ENCODE measurements at places on chromosomes 1 and 21.

DNA sequence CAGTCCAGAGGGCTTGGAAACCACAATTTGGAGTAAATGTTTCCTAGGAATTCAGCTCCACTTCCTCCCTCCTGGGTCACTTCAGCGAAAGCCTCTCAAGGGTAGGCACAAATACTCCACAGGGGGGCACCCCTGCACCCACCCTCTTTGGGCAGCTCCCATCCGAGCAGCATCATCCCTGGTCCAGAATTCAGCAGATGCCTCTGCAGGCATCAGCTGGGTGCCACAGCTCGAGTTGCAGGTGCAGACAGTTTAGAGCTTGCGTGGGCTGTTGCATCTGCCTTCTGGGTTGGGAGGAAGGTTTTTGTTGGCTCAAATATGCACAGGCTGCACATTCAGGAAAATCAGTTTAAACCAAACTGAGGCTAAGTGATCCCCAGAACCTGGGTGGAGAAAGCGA, 25.0 kb downstream of the KANK4 start:
- DNase-seq, result peak; percentile 40

DNA sequence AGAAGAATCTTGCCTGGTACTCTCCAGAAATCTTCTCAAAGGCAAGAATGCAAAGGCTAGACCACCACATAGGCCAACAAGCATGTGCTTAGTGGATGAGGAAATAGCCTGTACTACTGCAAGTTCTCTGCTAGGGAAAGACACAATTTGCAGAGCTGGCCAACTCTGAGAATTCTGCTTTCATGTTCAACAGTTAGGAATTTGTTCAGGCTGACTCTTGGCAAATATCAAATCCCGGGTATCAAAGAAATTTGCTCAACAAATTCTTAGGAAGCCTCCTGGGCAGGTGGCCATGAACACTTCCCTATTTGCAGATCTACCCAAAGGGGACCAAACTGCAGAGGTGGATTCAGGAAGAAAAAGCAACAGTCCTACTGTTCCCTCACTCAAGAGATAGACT, 15.0 kb upstream of the H3-3A start:
- DNase-seq, result peak; percentile 48

- DNase-seq, result peak; percentile 83
These were observed at the start of gene GBP2 for GRCh38 chr1:89125913-89126580. Gene GBP2 (minus strand): TSS chr1:89126114. CDS start chr1:89121966, 4,148 bp downstream.

DNA sequence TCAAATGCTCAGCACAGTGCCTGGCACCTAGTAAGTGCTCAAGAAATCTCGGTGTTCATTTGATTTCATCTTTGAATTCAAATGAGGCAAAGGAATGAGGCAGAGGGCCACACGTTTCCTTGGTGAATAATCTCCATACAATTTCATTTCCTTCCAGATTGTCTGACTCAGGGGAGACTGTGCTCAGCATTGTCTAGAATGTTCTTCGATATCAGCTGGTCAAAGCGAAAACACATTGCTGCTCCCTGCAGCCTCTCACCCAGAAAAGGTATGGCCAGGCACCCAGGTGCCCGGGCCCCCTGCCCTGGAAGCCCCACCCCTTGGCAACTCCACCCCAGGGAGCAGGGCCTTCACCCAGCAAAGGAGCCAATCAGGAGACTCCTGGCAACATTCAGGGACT, 55.8 kb downstream of the FBXO2 start:
- DNase-seq, result peak; percentile 3

- DNase-seq, result no peak
These were observed 11.2 kb downstream of the UBE2Q1 start for GRCh38 chr1:154547105-154547732.

DNA sequence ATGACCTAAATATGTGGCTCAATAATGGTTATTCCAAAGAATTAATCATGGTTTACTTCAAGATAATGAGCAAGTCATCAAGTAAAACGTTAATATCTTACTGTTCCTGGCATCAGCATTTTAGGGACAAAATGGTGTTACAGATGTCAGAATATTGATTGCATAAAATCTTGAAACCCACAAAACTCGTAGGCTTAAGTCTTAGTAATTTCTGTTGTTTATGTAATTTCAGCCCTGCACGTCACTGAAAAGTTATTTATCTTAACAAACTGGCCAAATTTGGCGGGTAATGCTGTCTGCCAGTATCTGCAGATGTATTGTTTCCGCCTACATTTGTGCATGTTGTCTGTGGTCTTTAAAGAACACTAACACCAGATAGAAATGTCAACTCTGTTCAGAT, 25.8 kb downstream of the CDC7 start:
- peak; percentile 77 for DNase-seq

GRCh38 chr1:155183775-155184221, 10.1 kb downstream of the TRIM46 start:
- no peak for DNase-seq

DNA sequence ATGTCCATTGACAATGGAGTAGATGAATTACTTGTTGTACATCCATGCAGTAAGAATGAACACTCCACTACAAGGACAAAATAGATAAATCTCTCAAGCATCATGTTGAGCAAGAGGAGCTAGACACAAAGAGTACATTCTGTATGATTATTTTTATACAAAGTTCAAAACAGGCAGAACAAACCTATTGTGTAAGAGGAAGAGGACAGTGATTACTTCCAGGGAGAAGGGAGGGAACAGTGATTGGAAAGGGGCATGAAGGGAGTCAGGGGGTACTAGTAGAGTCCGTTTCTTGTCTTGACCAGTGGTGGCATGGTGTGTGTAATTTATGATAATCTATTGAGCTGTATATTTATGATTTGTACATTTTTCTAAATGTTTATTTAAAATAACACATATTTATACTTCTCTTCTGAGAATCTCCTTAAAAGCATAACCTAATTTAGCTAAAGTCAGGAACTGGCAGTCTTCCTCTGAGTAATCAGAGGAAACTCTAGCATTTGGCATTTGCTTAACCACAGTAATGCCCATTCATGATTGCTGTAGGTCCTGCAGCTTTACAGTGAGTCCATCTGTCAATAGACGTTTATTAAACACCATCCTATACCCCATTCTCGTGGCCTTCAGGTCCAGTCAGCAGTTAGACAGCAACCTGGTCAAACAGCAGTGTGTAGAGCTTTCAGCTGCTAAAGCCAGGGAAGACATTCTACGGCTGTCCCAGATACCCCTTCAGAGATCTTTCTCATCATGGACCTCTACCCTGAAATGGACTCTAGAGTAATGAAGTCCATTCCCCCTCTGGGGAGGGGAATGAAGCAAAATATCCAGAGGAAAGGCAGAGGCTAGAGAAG, 114.1 kb upstream of the GALNT2 start:
- DNase-seq, result no peak

DNA sequence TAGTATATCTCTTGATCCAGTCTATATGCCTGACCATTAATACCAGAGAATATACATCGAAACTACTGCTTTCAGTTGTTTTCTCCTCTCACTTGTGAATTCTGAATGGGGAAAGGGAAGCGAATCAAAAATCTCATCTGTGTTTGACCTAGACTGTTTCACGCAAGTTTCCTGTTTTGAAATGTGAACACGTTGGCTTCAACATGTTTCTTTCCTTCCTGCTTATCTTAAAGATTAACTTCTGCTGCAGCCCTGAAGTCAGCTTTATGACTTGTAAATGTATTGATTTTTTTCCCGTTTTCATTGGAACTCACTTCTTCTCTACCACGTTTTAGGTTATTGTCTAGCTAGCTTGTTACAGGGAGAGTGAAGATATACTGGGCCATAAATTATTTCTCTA, 49.9 kb downstream of the SNX27 start:
- no peak for DNase-seq

GRCh38 chr1:27554293-27554692, 49.7 kb downstream of the AHDC1 start:
- no peak for DNase-seq

DNA sequence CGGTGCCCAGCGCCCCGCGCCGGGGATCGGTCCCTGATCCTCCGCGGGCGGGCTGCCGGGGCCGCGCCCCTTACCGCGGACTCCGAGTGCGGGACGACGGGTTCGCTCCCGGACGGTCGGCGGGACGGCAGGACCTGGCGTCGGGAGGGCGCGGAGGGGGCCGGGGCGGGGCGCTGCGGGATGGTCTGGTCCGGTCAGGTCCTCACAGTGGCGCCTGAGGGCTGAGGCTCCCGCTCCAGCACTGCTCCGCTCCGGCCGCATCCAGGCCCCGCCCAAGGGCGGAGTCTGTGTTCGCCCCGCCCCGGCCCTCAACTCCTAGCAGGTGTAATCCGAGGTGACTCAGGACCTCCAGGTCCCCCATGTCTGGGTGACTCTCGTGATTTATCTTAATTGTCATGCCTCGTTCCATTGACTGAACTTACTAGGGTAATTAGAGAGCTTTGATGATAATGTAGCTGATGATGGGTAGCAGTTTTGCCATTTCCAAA, at the start of gene RAB3B:
Gene RAB3B, minus strand, starts transcription at position 223 of the 488 bp plus-strand sequence. CDS start 13,583 bp downstream, outside the sequence.
- DNase-seq, result peak; percentile 65

- DNase-seq, result no peak
These were observed 16.2 kb downstream of the CACNA1S start for GRCh38 chr1:201096041-201096461.

- peak; percentile 23 for DNase-seq
These were observed 75.7 kb upstream of the PKN2 start for GRCh38 chr1:88608139-88608943.

GRCh38 chr1:153616144-153616916, at the start of gene S100A14:
Gene S100A14 (minus strand): TSS chr1:153616325. CDS start chr1:153615858, 467 bp downstream.
- DNase-seq, result no peak

Measured in fibroblast of skin of right biceps (primary cell).